ENCODE measurements at places on chromosomes 7 and 10. TPM values are rescaled to one million over a fixed set of nuclear protein-coding genes. Genes with fewer than 3 reads are reported as not detected.

DNA sequence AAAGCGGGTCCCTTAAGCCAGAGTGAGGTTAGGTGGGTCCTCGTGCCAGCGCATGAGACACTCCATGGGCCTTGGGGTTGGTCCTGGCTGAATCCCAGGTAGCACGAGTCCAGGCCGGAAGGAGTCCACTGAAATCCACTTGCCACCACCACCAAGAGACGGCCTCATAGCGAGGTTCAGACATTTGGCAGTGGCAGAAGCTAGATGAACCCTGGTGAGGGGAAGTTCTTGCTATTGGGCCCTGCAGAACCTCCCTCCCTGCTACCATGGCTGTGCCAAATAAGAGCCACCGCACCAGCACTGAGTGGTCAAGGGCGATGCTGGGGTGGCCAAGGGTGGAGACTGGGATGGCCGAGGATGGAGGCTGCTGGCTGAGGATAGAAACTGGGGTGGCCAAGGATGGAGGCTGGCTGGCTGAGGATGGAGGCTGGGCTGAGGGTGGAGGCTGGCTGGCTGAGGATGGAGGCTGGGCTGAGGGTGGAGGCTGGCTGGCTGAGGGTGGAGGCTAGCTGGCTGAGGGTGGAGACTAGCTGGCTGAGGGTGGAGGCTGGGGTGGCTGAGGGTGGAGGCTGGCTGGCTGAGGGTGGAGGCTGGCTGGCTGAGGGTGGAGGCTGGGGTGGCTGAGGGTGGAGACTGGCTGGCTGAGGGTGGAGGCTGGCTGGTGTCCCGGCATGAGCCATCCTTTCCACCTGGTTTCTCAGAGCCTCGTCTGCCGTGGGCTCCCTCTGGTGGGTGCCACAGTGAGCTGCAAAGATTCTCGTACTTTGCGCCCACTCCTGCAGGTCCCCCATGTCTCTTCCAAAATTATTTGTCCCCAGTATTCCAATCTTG lies 88.2 kb downstream of the ELFN1 start:
- H3K4me1 ChIP-seq: no peaks in the 10 kb centered on the region
- peak overlapping the region; percentile 50 for H3K27ac ChIP-seq
- no peaks in the 10 kb centered on the region for H3K36me3 ChIP-seq

SLC26A3 gene
- total RNA-seq: not detected

GRCh38 chr7:77242068-77242467 lies 42.4 kb upstream of the FGL2 start:
- peaks cover 17% of the 10 kb centered on the region for H3K4me1 ChIP-seq
- no peak for DNase-seq
- H3K27ac ChIP-seq: peak overlapping the region; percentile 35
- H3K36me3 ChIP-seq: no peaks in the 10 kb centered on the region
- H3K27me3 ChIP-seq: no peaks in the 10 kb centered on the region
- no peak overlapping the region for H3K4me3 ChIP-seq

GNAT3 gene
- total RNA-seq: not detected

DNA sequence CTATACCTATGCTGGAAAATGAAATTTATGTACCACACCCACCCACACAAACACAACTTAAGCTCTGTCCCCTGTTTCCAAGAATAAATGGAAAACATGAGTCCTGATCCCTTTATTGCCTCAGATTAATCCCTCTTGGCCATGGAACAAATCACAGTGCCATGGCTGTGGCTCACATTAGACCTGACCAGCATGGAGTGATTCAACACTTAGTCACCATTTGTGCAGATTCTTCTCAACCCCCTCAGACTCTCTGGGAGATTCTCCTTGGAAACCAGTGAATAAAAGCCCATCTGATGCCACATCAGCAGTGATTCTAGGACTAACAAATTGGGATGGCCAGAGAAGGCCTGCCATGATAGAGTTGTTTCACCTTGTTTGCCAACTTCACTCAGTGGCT lies 204.4 kb upstream of the TMEM72 start:
- no peak overlapping the region for H3K4me3 ChIP-seq
- H3K36me3 ChIP-seq: no peaks in the 10 kb centered on the region
- no peaks in the 10 kb centered on the region for H3K27me3 ChIP-seq
- no peak for DNase-seq

All from heart right ventricle (tissue), 16 donors.